ENCODE measurements at places on chromosomes 12 and 14.

DNA sequence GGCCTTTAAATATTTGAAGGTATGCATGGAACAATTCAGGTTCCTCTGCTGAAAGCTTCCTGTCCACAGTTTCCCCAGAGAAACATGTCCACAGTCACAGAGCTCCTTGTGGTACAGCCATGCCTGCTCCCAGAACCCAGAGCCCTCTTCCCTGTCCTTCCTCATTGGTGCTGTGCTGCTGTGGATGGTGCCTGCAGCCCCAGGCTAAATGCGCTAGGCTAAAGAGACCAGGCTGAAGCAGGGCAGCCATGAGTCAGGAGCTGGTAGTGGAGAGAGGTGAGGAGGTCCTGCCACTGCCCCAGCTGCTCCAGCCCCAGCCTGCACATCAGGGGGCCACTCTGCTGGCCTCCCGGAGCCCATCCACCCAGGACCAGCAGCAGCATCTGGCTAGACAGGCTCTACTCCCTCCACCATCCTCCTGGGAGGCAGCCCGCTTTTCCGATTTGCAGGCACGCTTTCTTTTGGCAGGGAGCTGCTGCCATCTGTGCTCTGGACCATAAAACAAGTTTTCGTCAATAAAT is 65.4 kb upstream of the DDX11 start:
- no peak for DNase-seq

GRCh38 chr14:62776300-62776699 is 269.0 kb downstream of the KCNH5 start:
- no peak for DNase-seq

DNA sequence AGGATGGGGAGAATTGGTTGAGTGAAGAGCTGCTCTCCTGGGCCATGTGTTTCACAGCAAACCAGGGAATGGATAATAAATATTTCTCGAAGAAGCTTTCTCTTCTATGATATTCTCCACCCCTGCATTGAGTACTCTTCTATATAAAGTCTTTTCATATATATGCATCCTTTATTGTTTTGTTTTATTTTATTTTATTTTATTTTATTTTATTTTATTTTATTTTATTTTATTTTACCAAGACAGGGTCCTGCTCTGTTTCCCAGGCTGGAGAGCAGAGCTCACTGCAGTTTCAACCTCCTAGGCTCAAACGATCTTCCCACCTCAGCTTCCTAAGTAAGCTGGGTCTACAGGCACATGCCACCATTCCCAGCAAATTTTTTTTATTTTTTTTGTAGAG is 85.8 kb downstream of the SCN8A start:
- DNase-seq = no peak

GRCh38 chr14:54803396-54803795 is 99.2 kb downstream of the GCH1 start:
- DNase-seq = no peak

- no peak for DNase-seq
Measured at GRCh38 chr12:28963554-28963953, 185.5 kb upstream of the FAR2 start.

- no peak for DNase-seq
Measured at GRCh38 chr12:131242741-131243496, 289.2 kb downstream of the ADGRD1 start.

GRCh38 chr12:108268397-108268796 is 70.7 kb downstream of the CMKLR1 start:
- DNase-seq = no peak

- no peak for DNase-seq
Measured at GRCh38 chr12:28121433-28121832, 68.8 kb upstream of the CCDC91 start.

DNA sequence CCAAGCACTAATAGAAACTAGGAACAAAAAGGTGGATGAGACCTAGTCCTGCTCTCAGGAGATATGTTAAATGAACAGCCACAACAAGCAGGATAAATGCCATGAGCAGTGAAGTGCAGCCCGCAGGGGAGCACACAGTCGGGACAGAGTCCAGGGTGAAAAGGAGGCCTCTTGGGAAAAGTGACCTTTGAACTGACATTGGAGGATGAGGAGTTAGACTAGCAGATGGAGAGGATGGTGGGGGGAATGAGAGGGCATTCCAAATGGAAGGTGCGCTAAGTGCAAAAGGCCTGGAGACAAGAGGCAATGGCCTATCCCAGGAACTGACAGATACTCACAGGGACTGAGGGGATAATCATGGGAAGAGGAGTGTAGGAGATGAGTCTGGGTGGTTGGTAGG is 4.5 kb downstream of the OS9 start:
- DNase-seq = no peak

- no peak for DNase-seq
Measured at GRCh38 chr12:2553388-2554126, 241.2 kb upstream of the FKBP4 start.

- DNase-seq = no peak
Measured at GRCh38 chr14:104864267-104865080, 594 bp upstream of the CEP170B start.

GRCh38 chr12:107282628-107283027 is 189.3 kb upstream of the CRY1 start:
- DNase-seq = no peak

- no peak for DNase-seq
Measured at GRCh38 chr12:4006743-4007142, 133.5 kb upstream of the PARP11 start.

GRCh38 chr12:5396541-5396940 is 35.4 kb upstream of the NTF3 start:
- no peak for DNase-seq

DNA sequence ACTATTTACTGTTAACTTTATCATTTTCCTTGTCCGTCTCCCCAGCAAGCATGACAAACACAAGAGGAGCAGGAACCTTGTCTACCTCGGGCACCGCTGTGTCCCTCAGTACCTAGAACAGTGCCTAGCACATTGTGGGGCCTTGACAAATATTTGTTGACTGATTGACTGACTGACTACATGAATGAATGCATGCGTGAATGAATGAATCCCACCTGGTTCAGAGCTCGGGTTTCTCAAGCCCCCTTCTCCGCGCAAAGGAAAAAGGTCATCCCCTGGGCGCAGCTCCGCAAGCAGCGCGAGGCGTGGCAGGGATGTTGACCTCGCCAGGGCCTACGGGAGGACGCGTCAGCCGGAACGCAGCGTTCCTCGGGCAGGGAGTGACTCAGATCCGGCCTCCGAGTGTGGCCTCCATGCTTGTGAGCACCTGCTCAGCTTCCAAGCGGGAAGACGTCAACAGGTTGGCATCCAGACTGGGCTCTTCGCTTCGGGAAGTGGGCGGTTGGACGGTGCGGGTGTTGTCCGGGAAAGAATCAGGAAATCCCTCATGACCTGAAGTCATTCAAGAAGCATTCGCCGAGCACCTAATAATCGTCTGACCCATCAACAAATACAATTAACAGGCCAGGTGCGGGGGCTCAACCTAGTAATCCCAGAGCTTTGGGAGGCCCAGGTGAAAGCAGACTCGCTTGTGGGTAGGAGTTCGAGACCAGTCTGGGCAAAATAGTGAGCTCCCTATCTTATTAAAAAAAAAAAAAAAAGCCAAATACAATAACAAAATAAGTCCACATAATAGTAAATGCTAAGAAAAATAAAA is 13.9 kb upstream of the UBC start:
- no peak for DNase-seq

DNA sequence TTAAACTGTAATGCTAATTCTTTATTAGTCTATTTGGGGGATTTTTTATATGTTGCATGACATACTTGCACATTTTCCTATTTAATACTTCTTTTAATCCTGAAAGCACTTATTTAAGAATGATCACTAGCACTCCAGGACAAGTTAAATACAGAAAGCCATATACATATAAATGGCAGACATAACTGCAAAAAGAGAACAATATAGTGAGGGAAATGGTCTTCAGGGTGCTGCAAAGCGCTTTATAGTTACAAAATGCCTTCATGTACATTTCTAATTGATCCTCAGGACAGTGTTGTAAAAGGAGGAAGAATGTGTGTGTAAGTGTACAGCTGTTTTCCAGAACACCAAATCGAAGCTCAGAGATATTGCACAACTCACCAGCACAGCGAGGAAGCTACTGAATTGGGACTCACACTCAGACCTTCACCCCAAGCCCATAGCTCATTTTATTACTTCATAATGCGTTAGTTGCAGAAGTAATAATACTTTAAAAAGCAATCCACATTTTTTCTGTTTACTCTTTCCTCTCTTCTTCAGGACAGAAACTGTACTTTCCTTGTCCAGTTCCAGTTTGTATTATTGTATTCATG is 428.2 kb downstream of the RAD51B start:
- no peak for DNase-seq

- peak; percentile 58 for DNase-seq
Measured at GRCh38 chr12:109586385-109587296, 13.0 kb downstream of the MVK start.

DNA sequence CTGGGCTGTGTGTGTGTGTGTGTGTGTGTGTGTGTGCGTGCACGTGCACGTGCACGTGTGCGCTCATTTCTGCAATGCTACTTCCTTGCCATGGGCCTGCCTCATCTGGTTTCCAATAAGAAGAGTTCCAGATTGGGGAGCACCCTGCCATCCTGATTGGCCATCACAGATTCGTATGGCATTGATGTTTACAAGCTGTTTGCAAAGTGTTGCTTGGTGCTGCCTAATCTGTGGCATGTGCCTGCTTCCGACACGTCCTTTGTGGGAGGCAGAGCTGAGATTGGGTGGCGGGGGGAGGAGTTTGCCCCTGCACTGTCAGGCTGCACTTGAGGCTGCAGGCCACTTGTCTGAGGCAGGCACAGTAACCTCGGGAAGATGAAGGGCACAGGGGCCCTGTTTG is 39.2 kb downstream of the SAMD4A start:
- DNase-seq = no peak

GRCh38 chr14:88424573-88424972 is 39.1 kb downstream of the SPATA7 start:
- DNase-seq = no peak

GRCh38 chr14:77613201-77613600 is 3.2 kb downstream of the SPTLC2 start:
- no peak for DNase-seq

GRCh38 chr14:97942921-97943320 is 1145.7 kb downstream of the VRK1 start:
- DNase-seq = no peak

DNA sequence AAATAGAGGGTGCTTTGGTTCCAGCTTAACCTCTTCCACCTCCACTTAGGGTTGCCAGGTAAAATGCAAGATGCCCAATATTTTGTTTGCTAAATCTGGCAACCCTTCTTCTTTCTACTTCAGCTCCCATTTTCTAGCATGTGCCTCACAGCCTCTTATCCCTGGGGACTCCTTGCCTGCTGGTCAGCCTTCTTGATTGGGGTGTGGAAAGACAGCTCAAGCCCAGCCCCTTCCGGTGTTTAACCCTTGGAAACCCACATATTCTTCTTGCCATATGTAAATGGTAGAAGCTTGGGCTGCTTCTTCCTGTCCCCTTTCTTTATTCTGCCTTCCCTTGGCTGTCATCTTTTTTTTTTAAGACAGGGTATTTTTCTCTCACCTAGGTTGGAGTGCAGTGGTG is 5.7 kb downstream of the SPIC start:
- no peak for DNase-seq

DNA sequence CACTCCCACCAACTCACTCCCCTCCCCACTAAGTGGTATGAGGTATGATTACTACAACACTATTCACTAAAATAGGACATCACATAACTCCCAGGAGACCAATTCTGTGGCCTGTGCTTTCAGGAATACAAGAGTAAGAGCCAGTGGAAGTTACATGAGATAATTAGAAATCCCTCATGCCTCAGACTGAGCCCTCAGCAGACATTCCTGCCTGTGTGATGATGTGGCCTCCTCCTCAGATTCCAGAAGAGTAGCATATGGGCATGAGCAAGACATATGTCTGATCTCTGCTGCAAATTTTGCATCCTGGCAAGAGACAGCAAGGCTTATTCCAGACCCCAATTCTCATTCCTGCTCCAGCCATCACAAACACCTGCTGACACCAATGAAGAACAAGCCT is 46.0 kb upstream of the BMP4 start:
- no peak for DNase-seq

DNA sequence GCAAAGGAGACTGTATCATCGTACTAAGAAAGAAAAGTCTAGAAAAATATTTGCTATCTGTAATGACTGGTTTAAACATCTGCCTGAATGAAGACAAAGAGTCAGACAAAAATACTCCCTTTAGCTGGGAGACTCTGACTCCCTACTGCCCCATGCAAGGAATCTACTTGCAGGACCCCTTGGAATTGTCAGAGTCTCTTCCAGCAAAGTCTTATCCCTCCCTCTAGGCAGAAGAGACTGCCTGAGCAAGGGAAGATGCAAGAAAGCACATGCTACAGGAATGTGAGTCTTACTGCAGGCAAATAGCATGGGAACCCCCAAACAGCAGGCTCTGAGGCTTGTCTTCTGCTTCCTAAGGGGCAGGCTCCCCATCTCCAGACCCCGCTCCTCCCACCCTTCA is 154.0 kb downstream of the KCNA5 start:
- DNase-seq = no peak

DNA sequence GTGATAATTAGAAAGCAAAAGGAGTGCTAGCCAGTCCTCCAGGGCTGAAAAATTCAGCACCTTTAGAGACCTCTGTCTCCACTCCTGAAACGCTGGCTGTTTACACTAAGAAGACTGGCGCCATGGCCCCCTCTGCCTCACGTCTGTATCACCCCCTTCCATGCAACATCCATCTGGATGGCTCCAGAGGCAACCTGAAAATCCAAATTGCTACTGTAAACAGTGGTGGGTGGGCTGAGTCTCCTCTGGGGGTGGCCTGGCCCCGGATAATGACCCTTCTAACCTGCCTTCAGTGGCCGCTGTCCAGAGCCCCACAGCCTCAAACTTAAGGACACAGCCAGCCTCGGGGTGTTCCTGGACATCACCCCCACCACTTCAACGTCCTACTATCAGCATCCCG is 1.4 kb downstream of the PRKD1 start:
- DNase-seq = no peak

DNA sequence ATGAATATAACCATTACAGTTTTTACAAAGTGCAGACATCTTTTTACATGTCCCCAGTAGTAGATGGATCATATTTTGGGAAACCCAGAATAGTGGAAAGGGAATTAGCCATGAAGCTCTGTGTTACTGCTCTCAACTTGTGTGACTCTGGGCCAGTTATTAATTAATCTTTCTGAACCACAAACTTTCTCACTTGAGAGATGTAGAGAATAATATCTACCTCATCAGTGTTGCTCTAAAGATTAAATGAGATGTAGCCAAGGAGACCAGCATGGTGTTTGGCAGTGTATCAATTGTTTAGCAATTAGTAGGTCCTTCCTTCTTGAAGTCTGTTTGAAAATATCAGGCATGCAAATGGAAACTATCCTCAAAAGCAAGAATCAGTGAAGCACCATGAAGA is 169.2 kb downstream of the TMTC2 start:
- no peak for DNase-seq

DNA sequence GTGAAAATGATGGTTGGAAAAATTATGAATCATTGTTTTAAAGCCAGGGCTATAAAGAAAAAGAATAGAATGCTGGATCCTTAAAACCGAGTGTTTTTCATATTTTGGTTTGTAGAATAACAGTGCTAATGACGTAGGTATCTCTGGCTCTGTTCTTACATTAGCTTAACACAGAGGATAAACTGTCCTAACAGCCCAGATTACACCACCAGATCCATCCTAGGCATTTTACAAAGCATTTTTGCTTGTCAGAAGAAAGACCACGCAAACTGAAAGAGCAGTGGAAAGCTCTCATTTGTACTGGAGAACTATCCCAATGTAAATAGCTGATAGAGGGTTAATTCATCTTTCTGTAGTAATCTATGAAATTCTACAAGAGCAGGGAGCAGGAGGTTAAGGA is 13.6 kb downstream of the IFT81 start:
- no peak for DNase-seq
